Dermis microvascular lymphatic vessel endothelial cell (primary cell): ENCODE measurements at places on chromosomes 5 and 9. TPM values are rescaled to one million over a fixed set of nuclear protein-coding genes. Genes with fewer than 3 reads are reported as not detected.

The SEC24A gene
- total RNA-seq, result 13.5 and 18.5 TPM in 2 replicates

The DIPK1B gene
- 70.8 and 93.8 TPM in 2 replicates for total RNA-seq

The CNTNAP3 gene
- total RNA-seq, result 38.8 and 78.6 TPM in 2 replicates

The OTULIN gene
- total RNA-seq, result 12.2 and 13.3 TPM in 2 replicates

The UAP1L1 gene
- 12.8 and 30.1 TPM in 2 replicates for total RNA-seq

The LAMC3 gene
- total RNA-seq, result 1.2 and 5.1 TPM in 2 replicates

The C9orf50 gene
- total RNA-seq, result not detected in 2 replicates

The CDHR2 gene
- under 0.01 and 0.25 TPM in 2 replicates for total RNA-seq

The PCA3 gene
- total RNA-seq, result 0.25 TPM in 1 of 2 replicates, not detected in the other

The KIF12 gene
- not detected in 2 replicates for total RNA-seq

The SMIM32 gene
- total RNA-seq, result not detected in 2 replicates

The PCDHGA12 gene
- total RNA-seq, result 3.5 and 3.9 TPM in 2 replicates

The PCDHB14 gene
- 0.51 and 1.3 TPM in 2 replicates for total RNA-seq

The FOXD4 gene
- total RNA-seq, result 0.13 TPM in 2 replicates

The PTGR1 gene
- total RNA-seq, result 6.8 and 12.2 TPM in 2 replicates

The EGFLAM gene
- 0.13 and 0.25 TPM in 2 replicates for total RNA-seq

The PPP3R2 gene
- total RNA-seq, result not detected in 2 replicates

The PHYHD1 gene
- total RNA-seq, result 0.26 TPM in 1 of 2 replicates, not detected in the other

The PRDM9 gene
- total RNA-seq, result not detected in 2 replicates

The AQP7 gene
- not detected in 2 replicates for total RNA-seq

The PTGDS gene
- total RNA-seq, result 0.13 and 0.25 TPM in 2 replicates

The PCAT7 gene
- not detected in 2 replicates for total RNA-seq

The OLFML2A gene
- 1.9 and 2.3 TPM in 2 replicates for total RNA-seq

The ARID3C gene
- total RNA-seq, result 0.25 TPM in 1 of 2 replicates, not detected in the other

The GMCL2 gene
- not detected in 2 replicates for total RNA-seq

The NME5 gene
- 1.8 and 1.9 TPM in 2 replicates for total RNA-seq

The CYLC2 gene
- total RNA-seq, result not detected in 2 replicates

The MAST4 gene
- 14.2 and 25.4 TPM in 2 replicates for total RNA-seq

The HSPB3 gene
- total RNA-seq, result not detected in 2 replicates

The CDX1 gene
- total RNA-seq, result not detected in 2 replicates

The TAS2R1 gene
- not detected in 2 replicates for total RNA-seq

The AMBP gene
- total RNA-seq, result not detected in 2 replicates

The SPINK4 gene
- total RNA-seq, result not detected in 2 replicates

The ENHO gene
- under 0.01 TPM in 1 of 2 replicates, not detected in the other for total RNA-seq
